Islet precursor cell (in vitro differentiated cells): ENCODE measurements at places on chromosomes 5 and 9.
A peak's percentile ranks its signal among the peaks of the same experiment; 100 is the strongest.

DNA sequence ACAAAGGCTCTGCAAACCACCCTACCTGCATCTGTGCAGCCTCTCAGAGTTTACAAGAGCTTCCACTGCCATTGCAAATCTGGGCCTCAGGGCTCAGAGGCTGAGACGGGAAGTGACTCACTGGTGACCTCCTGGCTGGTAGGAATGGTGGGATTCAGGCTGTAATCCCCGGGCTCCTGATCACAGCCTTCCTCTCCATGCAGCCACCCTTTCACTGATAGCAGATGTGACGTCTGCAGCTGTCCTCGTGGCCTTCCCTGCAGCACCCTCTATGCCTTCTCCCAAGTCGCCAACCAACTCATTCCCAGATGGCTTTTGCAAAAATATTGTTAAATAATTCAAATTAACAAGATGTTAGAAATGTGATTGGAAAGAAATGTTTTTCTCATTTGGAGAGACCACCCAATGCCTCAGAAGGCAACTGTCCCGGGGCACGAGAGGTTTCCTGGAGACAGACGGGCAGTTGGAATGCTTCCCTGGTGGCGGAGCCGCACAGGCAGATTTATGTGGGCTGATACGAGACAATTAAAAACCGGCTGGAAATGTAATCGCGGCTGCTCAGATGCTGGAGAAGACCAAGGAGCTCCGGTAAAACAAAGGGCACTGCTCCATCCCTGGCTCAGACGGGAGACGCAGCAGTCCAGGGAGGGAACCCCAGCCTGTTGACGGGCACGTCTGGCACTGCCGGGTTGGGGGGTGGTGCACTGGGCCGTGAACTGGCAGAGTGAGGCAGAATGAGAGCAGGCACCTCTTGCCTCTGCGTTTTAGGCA is 34.4 kb upstream of the SLC25A51 start:
- peak; percentile 98 for DNase-seq

GRCh38 chr5:78574731-78575161 is 73.8 kb downstream of the LHFPL2 start:
- peak; percentile 74 for DNase-seq

DNA sequence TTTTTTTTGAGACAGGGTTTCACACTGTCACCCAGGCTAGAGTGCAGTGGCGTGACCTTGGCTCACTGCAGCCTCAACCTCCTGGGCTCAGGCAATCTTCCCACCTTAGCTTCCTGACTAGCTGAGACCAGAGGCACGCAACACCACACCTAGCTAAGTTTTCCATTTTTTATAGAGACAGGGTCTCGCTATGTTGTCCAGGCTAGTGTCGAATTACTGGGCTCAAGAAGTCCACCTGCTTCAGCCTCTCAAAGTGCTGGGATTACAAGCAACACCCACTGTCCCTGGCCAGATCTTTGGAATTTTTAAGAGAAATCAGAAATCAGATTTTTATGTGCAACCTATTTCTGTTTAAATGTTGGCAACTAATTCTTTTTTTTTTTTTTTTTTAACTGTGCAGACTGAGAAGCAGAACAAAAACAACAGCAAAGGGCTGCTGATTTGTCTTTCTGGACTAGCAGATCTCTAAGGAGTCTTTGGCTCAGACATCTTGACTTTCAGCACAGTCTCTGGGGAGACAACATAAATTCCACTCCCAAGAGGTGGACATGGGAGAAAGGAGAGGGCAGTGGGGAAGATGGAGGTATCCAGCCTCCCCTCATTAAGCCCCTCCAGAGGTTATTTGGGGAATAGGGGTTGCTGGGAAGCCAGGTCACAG is 54.4 kb upstream of the FABP6 start:
- no peak for DNase-seq

GRCh38 chr5:157842787-157843186 is 16.2 kb downstream of the CLINT1 start:
- no peak for DNase-seq

- no peak for DNase-seq
These were observed 113.2 kb upstream of the SNX2 start for GRCh38 chr5:122661496-122662180.

DNA sequence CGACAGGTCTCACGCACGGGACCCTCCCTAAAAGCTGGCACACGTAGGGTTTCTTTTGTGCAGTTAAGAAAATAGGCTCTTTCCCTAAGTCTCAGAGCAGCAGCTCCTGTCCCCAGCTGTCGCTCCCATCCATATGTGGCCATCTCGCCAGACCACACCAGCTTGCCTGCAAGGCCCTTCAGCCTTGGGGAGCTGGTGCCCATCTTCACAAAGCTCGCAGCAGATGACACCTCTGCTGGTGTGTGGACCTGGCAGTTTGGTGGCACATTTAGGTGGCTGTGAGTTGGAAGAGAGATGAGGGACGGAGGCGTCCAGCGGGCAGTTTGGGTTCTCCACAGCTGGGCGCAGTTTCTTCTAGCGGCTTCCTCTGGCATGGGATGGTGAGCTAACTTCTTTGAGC is 239.0 kb downstream of the FANCC start:
- peak; percentile 53 for DNase-seq

DNA sequence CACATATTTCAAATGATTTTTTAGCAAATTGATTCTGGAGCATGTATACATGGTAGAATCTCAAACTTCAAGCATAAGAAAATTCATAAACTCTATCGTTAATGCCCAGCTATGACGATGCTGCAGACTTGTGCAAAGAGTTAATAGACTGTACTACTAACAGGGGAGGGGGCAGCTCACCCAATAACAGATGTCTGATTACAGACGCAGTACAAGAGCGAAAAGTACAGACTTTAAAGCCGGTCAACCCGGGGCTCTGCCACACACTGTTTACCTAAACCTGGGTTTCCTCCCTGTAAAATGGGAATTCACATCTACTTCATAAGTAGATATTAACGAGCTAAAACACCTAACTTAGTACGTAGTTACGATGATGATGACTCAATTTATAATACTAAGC is 651 bp downstream of the TRIM23 start:
- DNase-seq: no peak

DNA sequence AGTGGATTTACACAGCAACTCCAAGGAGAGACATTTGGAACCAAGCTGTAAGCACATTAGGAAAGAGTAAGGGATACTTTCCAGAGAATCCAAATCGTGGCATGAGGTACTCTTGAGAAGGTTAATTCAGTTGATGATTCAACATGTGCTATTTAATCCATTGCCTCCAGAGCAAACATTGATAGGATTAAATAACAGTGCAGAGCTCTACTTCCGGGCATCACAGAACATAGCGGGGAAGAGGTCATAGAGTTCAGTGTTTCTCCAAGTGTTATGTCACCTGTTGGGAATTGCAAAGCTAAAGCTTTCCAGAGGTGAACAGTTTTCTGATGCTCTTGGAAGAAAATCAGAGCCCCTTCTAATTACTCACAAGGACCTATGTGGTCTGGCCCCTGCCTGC is 127.5 kb downstream of the PPP2R2B start:
- no peak for DNase-seq

DNA sequence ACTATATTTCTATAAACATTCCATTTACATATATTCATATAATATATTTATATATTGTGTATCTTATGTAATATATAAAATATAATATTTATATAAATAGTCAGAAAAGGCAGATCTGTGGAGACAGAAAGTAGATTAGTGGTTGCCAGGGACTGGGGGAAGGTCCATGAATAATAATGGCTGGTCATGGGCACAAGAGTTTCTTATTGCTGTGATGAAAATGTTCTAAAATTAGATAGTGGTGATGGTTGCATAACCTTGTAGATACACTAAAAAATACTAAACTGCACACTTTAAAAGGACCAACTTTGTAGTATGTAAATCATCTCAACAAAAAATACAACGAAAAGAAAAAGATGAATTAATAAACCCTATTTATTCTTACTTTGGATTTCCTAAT is 47.3 kb downstream of the NUP155 start:
- no peak for DNase-seq

DNA sequence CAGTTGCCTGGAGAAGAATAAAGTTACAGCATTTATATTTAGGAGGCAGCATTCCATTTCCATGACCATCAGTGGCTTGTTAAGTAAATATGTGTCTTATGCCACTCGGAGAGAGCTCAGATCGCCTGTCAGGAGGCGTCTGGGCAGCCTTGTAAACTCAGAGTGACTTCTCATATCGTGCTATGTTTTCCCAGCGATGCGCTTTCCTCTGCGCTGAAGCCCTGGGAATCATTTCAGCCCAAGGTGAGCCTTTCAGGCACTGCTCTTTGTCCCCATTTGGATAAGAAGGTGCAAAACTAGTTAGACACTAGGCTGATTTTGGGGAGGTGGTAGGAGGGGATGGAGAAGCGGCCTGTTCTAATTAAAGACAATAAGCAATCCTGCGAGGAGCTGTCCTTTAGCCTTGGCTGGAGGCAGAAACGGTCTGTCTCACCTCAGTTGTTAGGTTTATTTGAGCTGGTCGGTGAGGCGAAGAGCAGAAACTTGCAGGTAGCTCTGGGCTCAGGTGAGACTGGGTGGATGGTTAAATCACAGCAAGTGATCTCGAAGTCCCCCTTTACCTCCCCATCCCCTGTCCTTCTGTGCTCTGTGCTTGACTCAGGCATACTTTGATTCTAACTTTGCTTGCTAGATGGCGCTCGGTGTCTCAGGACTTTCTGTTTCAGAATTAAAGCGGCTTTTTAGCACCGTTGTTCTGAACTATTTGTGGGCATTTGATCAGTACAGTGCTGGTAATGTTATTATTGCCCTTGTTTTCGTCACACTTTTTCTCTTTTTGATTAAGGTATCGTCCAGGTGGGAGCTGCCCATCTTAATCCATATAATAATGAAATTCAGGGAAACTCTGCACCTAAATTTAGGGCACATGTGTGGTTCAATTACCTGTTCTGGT is 24.6 kb downstream of the NR2F1 start:
- DNase-seq: no peak

DNA sequence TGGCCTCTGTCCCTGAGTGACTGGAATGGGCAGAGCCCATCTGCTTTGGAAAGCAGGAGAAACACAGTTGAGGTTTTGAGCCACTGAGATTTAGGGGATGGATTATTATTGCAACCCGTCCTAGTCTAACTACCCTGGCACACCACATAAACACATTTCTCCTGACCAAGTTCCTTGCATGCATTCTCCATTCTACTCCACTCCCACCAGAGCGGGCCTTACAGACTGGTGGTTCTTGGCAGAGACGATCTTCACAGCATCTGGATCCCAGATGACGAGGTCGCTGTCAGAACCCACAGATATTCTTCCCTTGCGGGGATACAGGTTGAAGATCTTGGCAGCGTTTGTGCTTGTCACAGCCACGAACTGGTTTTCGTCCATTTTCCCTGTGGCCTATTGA is 111.0 kb downstream of the DPYSL3 start:
- DNase-seq: no peak

DNA sequence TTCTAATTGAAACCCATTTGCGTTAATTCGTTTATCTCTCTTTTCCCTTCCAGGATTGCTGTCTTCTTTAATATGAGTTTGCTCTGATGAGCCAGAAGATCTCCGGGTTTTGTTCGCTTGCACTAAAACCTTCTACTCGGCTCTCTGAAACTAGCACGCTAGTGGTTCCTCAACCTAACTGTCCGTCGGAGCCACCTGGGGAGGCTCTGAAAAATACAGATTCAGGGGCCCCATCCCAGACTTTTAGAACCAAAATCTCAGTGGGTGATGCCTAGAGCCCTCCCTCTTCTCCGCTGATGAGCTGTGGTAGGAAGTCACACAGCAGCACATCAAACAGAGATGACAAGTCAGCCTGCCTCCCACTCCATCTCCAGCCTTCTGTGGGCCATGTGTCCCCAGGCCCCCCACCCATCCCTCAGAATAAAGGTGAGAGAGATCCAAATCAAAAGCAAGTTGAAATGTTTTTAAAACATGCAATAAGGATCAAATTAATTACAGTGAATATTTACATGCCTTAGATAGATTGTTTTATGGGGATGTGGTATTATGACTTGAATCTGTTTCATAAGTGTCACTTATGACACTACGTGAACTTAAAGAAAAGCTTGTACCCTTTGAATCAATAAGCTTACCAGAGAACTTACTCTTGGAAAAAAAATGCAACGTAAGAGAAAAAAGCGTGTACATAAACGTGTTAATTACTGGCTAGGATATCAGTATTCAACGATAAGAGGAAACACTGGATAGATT is 16.4 kb downstream of the FCN2 start:
- DNase-seq: no peak

DNA sequence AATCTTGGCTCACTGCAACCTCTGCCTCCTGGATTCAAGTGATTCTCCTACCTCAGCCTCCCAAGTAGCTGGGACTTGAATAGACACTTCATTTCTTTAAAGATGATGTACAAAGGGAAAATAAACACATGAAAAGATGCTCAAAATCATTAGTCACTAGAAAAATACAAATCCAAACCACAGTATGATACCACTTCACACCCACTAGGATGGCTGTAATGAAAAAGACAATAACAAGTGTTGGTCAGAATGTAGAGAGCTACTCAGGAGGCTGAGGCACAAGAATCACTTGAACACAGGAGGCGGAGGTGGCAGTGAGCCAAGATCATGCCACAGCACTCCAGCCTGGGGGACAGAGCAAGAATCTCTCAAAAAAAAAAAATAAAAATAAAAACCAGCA is 13.0 kb downstream of the F2RL2 start:
- DNase-seq: no peak

DNA sequence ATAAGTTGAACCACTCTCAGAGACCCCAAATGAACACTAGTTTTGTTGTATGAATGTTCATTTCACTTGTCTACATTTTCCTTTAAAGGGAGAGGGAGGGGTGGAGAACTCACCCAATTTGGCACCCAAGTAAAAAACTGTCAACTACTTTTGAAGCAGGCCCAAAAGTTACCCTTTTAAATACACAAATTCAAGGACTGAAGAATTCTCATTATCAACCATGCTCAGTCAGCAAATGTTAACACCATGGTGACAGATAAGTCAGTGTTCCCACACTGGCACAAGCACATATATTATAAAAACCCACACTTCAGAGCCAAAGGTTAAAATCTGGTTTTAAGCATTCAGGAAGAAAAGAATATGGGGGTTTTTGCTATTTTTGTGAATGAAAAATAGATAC is 31.6 kb downstream of the CSNK1A1 start:
- no peak for DNase-seq

DNA sequence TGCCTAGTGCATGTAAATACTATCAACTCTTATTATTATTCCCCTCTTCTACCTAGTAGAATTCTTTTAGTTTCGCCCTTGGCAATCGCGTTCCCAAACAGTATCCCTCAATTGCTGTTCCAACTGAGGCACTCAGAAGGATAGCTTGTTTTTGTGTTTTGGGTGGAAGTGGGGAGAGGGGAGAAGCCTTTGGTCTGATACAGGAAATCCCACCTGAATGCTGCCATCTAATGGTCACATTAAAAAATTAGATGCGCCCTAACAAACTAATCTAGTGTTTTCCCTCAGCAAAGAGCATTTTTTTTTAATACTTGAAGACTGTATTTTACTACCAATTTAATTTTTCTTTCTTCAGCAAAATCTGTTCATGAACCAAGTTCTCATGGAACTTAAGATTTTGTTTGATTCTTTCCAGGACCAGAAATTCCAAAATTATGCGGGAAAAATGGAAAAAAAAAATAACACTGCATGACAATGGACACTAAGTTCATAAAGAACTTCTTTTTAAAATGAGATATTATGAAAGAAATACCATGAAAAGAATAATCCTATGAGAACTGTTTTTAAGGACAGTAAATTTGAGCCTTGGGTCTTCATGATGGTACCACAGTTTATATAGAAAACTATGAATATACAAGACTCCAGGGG is 22.2 kb upstream of the GLDC start:
- DNase-seq: no peak
